Stimulated activated CD4-positive, alpha-beta T cell treated with anti-CD3 and anti-CD28 coated beads, Interleukin-15, amount 100 ng/mL, for 1 hour (primary cell): ENCODE measurements at places on chromosomes 2 and 18.

- no peak for DNase-seq
These were observed 35.6 kb downstream of the RMC1 start for GRCh38 chr18:23538870-23539269.

DNA sequence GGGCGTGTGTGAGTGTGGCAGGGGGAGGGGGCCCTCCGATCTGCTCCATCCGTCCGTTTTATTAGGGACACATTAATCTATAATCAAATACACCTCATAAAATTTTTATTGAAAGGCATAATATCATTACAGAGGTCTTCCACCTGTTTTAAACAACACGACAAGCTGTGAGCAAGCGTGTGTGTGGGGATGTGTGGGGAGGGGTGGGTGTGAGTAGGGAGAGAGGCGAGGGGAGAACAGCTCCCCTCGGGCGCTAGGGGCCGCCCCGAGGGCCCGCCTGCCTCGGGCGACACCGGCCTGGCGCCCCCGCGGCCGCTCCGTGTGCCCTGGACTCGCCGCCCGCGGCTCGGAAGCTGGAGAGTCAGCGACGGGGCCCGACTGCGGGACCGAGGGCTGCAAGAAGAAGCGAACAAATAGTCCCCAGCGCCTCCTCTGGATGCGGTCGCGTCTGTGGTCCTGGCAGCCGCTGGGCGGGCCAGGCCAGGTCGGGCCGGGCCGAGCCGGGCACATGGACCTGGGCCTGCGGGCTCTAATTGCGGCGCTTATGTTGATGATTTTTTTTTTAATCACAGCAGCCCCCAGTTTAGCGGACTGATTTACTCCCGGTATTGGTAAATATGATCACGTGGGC, 352 bp upstream of the HOXD9 start:
- DNase-seq = no peak

- no peak for DNase-seq
These were observed 2.8 kb upstream of the PRKCE start for GRCh38 chr2:45648636-45649035.

DNA sequence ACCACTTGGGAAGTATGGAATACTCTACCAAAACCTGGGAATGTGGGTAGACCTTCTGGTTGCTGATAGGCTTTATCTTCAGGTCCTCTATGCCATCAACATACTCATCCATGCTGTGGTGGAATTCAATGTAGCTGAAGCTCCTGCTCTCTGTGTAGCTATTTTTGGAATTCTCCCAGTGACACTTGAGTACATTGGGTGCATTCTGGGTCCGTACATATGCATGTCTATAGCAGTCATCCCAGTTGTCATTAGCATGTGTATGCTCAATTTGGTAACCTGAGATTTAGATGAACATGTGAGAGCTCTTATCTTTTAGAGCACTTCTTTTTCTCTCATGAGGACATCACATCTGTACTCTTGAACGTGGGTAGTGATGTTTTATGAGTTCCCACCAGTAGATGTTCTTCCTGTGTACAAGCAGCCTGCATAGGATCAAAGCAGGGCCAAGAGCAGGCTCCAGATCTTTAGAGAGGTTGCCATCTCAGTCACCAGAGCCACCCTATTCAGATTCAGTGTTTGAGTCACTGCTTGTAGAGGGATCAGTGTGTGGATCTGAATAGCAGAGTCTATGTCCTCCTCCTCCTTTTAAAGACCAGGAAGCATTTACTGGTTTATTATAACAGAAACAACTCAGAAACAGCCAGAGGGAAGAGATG, 65.9 kb downstream of the MGAT5 start:
- no peak for DNase-seq

DNA sequence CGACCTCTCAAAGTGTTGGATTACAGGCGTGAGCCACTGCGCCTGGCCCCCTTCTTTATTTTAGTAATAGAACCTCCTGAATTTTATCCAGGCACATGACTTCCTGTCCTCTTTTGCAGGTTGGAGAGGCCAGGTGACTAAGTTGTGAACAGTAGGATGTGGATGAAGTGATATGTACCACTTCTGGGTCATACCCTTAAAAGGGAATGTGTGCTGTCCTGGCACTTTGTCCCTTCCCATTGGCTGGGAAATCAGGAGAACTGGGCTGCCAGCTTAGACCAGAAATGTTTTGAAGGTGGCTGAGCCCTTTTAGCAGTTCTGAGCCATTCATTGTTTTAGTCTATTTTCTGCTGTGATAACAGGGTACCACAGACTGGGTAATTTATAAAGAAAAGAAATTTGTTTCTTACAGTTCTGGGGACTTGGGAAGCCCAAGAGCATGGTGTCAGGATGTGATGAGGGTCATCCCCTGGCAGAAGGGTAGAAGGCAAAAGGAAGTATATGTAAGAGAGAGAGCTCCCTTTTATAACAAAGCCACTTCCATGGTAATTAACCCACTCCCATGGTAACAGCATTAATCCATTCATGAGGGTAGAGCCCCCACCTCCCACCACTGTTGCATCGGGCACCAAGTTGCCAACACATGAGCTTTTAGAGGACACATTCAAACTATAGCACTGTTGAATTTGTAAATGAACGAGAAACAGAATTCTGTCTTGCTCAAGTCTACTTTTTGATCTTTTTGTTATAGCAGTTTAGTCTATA, 79.1 kb downstream of the TTC27 start:
- DNase-seq = no peak

GRCh38 chr2:37560863-37561614, 110.4 kb downstream of the CDC42EP3 start:
- DNase-seq = no peak

DNA sequence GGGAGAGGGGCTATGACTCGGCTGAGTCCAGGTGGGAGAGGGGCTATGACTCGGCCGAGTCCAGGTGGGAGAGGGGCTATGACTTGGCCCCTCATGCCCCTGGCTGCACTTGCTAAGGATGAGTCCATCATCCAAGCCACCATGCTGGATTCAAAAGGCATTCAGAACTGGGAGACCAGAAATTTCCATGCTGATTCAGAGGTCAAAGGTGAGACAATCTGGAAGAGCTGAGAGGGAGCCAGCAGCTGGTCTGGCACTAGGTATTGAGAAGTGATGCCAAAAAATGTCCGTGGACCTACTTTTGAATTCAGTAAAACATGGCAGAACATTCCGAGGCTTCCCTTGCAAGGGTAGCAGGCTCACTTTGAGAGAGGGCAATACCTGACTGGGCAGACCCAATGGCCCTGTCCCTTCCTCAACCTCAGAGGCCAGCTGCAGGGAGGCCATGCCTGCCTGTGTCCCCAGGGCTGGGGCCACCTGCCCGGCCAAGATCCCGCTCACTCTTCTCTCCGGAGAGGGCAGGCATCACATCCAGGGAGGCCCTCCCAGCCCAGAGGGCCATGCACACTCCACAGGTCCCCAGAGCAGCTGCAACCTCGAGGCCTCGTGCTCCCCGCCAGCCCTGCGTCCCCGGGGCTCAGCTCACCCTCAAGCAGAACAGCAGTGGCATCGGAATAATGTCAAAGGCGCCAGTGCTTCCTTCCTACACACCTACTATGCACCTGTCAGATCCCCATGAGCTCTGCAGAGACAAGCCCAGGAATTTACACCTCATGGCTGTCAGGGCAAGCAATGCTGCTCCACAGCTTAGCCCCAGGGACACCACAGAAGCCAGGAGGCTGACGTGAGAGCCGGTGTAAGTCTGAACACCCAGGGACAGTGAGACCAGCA, 80.2 kb upstream of the GPC1 start:
- no peak for DNase-seq

- no peak for DNase-seq
These were observed 15.8 kb upstream of the IER3IP1 start for GRCh38 chr18:47191961-47192360.

DNA sequence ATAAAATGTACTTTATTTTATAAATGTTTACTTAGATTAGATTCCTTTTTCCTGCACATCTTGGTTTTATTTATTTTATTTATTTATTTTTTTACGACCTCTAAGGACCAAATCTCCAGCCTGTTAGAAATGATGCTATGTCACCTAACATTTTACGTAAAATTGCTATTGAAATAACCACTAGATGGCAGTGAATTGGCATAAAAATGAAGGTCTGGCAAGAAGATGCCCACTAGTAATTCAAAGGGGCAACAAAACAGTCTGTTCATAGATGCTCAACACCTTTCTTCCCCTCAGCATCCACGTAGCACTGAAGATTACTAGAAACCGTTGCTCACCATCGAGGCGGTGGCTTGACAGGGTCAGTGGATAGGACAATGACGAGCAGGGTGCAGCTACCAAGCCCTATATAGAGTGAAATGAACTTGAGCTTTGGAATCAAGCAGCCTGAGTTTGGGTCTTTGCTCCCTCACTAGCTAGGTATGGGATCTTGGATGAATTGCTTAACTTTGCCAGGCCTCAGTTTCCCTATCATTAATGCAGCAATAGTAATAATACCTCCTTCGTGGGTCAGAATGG, 128.7 kb upstream of the L3MBTL4 start:
- no peak for DNase-seq
